Effector CD4-positive, alpha-beta T cell (primary cell): ENCODE measurements at places on chromosomes 5 and 9.
A peak's percentile ranks its signal among the peaks of the same experiment; 100 is the strongest.

- no peak for DNase-seq
Observed at GRCh38 chr5:122424132-122424531, 112.1 kb downstream of the SNCAIP start.

- DNase-seq = peak; percentile 17
Observed at GRCh38 chr9:33719581-33720374, 75.6 kb upstream of the PRSS3 start.

DNA sequence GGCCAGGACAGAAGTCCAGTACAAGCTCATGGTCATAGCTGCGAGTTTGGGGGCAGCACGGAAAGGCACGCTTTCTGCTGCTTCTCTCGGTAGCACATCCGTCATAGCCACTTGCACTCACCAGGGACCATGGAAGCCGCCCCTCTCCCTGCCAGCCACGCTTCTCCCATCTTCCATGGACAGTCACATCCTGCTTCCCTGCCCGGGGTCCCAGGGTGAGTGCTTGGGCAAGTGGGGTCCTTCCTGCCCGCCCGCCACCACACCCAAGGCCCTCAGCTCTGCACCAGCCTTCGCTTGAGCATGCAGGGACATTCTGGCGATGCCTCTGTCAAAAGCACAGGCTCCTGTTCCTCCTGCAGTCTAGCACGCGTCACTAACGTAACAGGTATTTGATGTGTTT is 13.1 kb upstream of the IRX2 start:
- DNase-seq = no peak

- no peak for DNase-seq
Observed at GRCh38 chr5:79842991-79843390, 148.1 kb downstream of the MTX3 start.

- DNase-seq = no peak
Observed at GRCh38 chr5:677131-678101, 15.7 kb downstream of the TPPP start.

- no peak for DNase-seq
Observed at GRCh38 chr5:43332401-43332800, 19.2 kb upstream of the HMGCS1 start.

DNA sequence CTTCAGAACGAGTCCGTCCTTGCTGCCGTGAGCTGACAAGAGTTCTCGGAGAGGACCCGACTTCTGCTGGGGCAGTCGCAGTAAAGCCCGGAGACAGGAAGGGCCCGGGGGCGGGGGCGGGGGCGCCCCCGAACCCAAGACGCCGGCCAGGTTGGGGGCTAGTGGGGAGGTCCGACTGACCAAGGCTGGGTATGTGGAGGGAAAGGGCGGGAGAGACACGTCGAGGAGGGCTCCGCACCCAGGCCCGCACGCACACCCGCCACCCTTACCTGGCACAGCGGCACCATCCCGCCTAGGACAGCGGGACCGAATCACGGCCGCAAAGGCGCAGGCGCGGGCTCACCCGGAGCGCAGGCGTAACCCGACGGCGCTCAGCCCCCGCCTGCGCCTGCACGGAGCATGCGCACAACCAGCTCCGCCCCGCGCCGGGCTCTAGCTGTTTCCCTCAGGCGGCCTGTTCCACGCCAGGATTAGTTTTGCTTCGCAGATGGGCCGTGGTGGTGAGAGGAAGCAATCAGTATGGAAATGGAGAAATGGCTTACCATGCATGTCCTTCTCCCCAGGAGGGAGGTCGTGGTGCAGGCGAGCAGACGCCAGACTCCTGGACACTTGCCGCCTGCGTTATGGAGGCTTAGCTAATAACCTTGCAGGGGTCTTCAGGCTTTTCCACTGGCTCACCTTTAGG is at the start of gene MOCS2:
TSS of gene MOCS2 (minus strand) at position 315 of the 685 bp plus-strand sequence. CDS start 2,583 bp downstream, outside the sequence.
- peak; percentile 87 for DNase-seq

DNA sequence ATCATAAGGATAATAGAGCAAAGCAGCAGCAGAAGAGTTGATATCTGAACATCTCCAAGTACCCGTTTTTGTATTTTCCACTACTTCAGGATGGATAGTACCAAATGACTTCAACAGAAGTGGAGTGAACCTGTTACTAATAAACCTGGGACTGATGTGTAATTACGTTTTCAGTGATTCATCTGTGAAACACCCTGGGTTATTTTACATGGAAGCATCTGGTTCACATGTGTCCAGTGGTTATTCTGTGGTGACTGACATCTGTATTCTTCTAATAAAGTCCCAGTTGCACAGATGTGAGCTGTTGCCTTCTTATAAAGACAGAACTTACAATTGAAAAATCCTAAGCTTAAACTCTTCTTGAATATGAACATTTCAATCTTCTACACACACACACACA is 139.7 kb upstream of the VCAN start:
- DNase-seq = no peak

- DNase-seq = no peak
Observed at GRCh38 chr9:33438926-33439680, 8.3 kb downstream of the AQP3 start.

DNA sequence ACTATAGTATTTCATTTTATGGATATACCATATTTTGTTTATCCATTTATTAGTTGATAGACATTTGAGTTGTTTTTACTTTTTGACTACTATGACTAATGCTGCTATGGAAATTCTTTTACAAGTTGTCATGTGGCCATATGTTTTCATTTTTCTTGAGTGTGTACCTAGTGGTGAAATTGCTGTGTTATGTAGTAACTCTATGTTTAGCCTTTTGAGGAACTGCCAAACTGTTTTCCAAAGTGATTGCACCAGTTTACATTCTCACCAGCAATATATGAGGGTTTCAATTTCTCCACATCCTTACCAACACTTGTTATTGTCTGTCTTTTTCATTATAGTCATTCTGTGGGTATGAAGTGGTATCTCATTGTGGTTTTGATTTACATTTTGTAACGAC is 75.4 kb downstream of the GRIA1 start:
- no peak for DNase-seq

GRCh38 chr9:123356851-123357742 is 1.1 kb downstream of the CRB2 start:
- DNase-seq = no peak

DNA sequence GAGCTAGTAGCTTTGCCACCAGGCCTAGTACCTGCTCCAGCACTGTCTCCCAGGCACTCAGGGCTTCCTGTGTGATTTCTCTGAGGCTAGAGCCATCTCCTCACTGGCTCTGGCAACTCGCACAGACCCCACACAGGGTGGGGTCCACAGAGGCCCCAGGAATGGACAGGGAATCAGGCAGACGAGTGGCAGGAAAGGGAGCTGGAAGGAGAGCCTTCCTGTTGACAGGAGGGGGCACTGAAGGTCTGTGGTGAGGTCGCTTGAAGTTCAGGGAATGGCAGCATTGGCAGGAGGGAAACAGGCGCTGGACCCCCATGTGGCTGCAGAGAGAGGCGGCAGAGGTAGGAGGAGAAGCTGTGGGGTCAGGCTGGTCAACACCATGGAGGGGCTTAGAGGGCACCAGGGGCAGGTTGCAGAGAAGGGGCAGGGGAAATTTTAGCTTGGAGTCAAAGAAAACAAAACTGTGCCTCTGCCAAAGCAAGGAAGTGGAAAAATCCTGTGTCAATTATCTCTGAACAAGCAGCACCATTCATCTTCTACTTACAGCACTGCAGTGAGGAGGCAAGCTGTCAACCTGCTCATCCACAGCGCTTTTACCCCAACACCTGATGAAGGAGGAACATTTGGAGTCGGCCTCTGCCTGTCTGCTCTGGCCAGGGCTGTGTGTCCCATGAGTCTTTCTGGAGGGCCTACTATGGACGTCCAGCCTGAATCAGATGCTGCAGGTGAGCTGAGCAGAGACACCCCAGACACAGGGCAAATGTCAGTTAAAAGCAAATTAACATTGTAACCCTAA is 270.2 kb downstream of the FSTL4 start:
- no peak for DNase-seq

- no peak for DNase-seq
Observed at GRCh38 chr5:133079048-133079447, 27.2 kb downstream of the HSPA4 start.

DNA sequence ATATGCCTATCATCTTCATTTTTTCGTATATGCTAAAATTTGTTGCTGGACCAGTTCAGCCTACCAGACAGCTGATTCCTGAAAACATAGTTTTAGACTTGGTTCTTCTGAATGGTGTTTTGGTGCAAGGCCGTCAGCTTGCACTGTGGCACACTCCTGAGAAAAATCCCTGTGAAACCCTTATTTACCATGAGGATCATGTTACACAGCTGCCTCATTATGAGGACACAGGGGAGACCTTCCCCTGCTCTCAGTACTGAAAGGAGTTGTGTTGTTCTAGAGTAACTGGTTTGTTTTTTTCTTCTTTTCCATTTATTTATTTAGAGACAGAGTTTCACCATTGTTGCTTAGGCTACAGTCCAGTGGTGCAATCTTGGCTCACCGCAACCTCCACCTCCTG is 37.6 kb downstream of the MAST4 start:
- DNase-seq = no peak

- no peak for DNase-seq
Observed at GRCh38 chr5:59712836-59713497, 180.6 kb downstream of the PDE4D start.

- no peak for DNase-seq
Observed at GRCh38 chr9:7671847-7672246, 127.7 kb downstream of the DMAC1 start.

- DNase-seq = no peak
Observed at GRCh38 chr5:52560366-52560765, 227.3 kb upstream of the ITGA1 start.

DNA sequence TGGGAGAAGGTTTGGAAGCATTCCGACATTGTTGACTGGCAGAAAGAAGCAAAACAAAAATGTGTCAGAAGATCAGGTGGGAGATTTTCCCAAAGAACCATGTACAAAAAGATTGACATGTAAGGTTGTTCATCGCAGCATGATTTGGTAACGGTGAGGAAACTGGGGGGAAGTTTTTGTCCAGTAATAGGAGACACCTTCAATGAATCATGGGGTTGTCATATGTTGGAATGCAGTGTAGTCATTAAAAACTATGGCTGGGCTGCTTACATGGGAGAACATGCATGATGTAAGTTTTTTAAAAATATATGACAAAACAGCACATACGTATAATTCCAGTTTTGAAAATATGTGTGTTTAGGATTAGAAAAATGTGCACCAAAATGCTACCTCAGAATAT is 50.5 kb downstream of the HSD17B3 start:
- no peak for DNase-seq

GRCh38 chr9:5518937-5519319 is 8.6 kb downstream of the PDCD1LG2 start:
- DNase-seq = no peak

GRCh38 chr5:136793300-136793699 is 428.0 kb upstream of the TRPC7 start:
- DNase-seq = no peak

- DNase-seq = no peak
Observed at GRCh38 chr5:179343719-179344430, 1.4 kb downstream of the ADAMTS2 start.

DNA sequence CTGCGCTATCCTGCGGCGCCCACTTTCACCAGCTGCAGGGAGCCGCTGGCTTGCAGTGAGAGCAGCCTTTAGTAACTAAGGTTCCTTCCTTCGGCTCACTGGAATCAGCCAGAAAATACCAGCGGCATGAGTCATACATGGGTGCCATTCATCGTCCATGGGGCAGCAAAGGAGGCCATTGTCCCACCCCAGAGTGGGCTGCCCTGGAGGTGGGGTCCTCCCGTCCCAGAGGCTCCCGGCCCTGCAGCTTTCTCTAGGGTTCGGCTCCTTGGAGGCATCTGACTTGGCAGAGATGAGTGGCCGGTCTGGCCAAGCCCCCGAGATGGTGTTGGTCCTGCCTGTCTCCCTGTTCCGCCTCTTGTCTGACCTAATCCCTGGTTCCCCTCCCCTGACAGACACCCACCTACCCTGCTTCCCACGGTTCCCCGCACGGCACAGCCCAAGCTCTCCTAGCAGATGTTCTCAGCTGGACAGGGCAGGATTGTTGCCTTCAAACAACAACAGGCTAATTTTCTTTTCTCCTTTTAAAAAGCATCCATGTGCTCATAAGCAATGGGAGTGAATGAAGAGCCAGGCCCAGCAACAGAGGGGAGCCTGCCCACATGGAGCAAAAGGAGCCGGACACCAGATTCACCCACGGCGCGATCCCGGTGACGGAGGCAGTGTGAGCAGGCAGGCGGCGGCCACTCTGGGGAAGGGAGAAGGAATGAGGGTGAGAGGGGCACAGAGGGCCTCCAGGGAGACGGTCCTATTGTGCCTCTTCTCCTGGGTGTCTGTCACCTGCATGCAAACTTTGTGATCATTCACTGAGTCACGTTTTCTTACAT is 97.0 kb upstream of the COL5A1 start:
- no peak for DNase-seq

GRCh38 chr9:127979333-127980059 is 1.3 kb downstream of the EEIG1 start:
- no peak for DNase-seq

GRCh38 chr9:75176037-75176436 is 87.7 kb downstream of the OSTF1 start:
- no peak for DNase-seq

GRCh38 chr9:107337676-107338590 is 54.9 kb downstream of the RAD23B start:
- no peak for DNase-seq

DNA sequence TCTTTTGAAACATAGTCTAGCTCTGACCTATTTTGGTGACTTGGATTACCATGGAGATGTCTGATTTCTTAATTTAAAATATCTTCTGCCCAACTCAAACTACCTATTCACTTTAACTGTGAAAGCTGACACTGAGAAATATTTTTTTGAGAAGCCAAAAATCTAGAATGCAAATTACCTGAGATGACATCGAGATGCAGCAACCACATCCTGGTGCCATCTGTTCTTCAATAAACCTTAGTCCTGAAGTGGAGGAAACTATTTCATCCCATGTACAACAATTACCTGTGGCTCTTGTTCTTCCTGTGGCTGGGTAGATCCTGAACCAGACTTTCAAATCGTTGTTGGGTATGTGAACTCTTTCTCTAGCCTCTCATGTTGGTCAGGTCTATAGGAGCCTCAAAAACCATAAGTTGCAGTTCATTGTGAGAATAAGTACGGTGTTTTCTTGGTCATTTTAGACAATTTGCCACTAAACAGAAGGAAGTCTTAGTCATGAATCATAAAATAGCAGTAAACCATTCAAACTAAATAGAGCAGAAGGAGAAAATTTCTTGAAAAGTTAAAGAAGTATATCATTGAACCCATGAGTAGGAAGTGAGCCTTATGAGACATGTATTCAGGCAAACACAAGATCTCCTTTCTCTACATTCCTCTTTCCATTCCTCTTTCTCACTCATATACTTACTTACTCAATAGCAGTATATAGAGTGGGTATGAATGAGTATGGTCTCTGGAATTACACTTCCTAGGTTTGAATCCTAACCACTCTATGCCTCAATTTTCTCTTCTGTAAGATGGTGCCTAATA is 176.0 kb downstream of the HMHB1 start:
- DNase-seq = no peak

GRCh38 chr5:167147879-167148278 is 1143.6 kb upstream of the WWC1 start:
- DNase-seq = no peak

DNA sequence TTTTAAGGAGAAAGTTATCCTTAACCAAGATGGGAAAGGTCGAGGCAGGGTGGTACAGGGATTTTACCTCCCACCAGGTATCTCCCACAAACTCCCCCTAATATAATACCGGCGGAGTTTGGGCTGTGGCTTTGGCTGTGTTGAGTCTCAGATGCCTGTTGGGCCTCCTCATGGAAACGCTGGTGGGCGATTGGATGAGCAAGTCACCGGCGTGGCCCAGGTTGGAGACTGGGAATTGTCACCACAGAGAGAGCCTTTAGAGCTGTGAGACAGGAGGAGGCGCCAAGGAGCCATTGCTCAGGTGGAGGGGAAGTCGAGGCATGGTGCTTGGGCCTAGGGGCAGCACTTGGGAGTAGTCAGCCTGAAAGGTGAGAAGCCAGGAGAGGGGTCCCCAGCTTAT is 3.4 kb upstream of the CAMSAP1 start:
- DNase-seq = no peak
